ENCODE measurements at places on chromosomes 2 and 18.
A peak's percentile ranks its signal among the peaks of the same experiment; 100 is the strongest.

GRCh38 chr2:157761520-157761919, 114.6 kb downstream of the ACVR1 start:
- DNase-seq: no peak

GRCh38 chr2:38419499-38419898, 42.4 kb upstream of the ATL2 start:
- no peak for DNase-seq

DNA sequence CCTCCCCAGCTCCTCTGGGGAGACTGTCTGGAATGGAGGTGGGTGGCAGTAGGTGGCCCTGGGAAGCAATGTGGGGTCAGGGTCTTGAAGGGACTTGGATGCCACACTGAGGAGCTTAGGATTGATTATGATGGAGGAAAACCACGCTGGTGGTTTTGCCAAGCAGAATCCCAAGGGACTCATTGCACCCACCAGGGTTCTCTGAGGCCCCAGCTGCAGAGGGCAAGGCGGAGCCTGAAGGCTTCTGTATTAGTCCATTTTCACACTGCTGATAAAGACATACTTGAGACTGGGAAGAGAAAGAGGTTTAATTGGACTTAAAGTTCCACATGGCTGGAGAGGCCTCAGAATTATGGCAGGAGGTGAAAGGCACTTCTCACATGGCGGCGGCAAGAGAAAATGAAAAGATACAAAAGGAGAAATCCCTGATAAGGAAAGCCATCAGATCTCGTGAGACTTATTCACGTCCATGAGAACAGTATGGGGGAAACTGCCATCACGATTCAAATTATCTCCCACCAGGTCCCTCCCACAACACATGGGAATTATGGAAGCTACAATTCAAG, 87.2 kb upstream of the YWHAQ start:
- no peak for DNase-seq

GRCh38 chr2:238149841-238150572, 8.8 kb upstream of the ERFE start:
- DNase-seq: no peak

DNA sequence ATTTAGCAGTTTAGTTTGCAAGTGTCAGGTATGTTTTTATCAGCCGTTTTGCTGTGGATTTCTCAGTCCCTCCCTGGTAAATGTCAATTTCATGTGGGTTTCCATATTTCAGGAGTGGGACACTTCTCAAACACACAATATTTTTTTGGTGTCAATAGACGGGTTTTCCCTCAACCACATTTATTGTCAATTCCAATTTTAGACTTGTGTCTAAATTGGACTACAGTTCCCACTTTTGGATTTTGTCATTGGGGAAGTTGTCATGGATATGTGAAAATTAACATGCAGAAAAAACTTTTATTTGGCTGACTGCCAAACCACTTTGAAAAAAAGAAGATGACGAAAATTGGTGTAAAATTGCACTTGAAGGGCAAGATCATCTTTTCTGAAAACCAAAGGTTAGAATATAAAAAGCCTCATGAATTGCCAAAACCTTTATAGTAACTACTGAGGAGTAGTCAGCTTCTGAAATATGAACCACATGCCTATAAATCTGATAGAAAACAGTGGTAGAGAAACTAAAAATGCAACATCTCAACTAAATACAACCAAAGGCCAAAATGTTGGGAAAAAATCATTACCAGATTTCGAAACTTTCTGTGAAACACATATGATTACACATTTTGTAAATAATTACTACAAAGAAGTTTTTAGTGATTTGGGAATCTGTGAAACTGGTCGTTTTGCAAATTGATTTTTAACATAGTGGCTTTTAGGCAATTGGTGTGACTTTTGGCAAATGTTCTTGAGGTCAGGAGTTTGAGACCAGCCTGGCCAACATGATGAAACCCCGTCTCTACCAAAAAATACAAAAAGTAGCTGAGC, 106.4 kb downstream of the BCL2L11 start:
- no peak for DNase-seq

DNA sequence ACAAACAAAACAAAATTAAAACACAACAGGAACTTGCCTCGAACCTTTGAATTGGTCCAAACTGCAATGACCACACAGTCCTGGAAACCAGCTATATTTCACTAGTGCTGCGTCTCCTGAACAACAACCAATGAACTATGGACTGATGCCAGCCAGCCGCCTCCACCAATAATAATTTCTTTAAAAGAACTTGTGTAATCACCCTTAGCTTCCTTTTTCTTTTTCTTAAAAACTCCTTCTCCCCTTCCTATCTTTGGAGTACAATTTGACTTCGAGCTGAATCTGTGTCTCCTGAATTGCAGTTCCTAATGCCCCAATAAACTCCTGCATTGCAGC, 1.6 kb upstream of the CXXC1 start:
- DNase-seq: no peak

DNA sequence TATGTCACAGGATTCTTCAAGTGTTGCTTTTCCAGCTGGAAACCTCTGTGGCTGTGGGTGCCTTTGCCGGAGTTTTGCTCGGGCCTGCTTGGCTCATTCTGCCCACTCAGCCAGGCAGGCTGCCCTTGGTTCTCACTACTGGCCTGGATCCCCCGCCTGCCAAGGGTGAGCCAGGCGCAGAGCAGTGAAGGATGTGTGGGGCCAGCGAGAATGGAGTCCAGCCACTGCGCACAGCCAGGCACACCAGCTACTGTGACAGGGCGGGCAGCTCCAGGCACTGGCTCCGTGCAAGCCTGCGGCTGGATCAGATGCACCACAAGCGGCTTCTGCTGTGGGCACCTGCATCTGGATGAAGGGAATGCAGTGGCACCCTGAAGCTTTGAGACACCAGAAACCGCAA, 257.1 kb downstream of the RPRM start:
- DNase-seq: no peak

- peak; percentile 2 for DNase-seq
Observed at GRCh38 chr18:7830468-7830867, 263.4 kb downstream of the PTPRM start.

GRCh38 chr2:213251618-213252017, 32.6 kb upstream of the SPAG16 start:
- DNase-seq: peak; percentile 59

GRCh38 chr2:160751021-160751420, 257.4 kb upstream of the RBMS1 start:
- no peak for DNase-seq

GRCh38 chr2:31286230-31286629, 52.3 kb downstream of the EHD3 start:
- no peak for DNase-seq

DNA sequence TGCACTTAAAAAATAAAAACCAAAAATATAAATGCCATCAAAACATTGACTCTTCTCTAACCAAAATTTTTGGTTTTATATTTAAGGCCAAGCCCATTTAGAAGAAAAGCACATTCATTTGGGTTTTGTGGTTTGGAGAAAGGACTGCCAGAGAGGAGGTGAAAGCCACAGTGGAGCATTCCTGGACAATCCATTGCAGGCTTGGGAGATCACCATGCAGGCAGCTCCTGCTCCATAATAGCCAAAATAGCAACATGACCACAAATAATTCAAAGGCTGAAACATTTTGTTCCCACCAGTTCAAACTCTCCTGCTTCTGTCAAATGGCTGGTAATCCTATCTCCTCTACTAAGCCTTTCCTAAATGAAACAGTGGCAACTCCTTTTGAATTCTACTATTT, 73.5 kb downstream of the GALNT3 start:
- DNase-seq: no peak

DNA sequence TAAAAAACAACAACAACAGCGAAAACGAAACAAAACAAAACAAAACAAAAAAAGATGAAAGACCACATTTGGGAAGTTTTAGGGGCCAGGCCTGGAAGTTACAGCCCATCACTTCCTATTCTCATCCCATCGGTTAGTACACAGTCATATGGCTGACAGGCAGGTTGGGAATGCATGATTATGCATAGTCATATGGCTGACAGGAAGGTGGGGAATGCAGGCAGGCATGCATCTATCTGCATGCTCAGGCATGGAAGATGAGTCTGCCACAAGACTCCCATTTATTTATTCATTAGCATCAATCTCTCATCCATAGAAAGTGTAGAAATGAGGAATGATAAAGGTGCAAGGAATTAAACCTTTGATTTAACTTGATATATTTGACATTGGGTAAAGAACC, 325.3 kb upstream of the MEX3C start:
- DNase-seq: no peak
